NCI-H748 treated with DMSO at 0.1 percent for 48 hours (cell line): ENCODE measurements at places on chromosomes 5 and 9.

- DNase-seq = no peak
Measured at GRCh38 chr5:159884917-159885620, 31.2 kb upstream of the ADRA1B start.

- no peak for DNase-seq
Measured at GRCh38 chr9:135256581-135257354, 169.3 kb downstream of the OLFM1 start.

DNA sequence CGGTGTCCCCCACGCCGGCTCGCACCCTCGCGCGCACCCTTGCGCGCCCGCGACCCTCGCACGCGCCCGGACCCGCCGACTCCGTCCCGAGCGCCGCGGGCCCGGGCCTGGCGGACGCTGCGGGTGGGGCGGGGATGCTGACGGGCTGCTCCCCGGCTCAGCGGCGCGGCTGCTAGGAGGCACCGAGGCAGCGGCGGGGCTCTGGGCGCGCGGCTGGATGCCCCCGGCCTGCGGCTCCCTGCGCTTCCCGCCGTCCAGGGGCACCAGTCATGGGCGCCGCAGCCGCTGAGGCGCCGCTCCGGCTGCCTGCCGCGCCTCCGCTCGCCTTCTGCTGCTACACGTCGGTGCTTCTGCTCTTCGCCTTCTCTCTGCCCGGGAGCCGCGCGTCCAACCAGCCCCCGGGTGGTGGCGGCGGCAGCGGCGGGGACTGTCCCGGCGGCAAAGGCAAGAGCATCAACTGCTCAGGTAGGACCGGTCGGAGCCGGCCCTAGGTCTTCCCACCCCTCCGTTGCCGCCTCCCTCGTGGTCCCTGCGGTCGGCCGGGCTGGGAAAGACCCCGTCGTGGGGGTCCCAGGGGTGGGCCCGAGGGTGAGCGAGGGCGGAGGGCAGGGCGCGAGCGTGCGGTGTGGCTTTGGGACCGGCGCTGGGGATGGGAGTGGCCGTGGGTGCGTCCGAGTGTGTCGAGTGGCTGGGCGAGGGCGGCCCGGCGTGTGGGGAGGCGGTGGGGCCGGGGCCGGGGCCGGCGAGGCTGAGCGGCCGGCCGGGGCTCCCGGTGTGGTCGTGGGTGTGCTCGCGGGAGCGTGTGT lies 530 bp downstream of the TMEFF1 start:
- DNase-seq = no peak

DNA sequence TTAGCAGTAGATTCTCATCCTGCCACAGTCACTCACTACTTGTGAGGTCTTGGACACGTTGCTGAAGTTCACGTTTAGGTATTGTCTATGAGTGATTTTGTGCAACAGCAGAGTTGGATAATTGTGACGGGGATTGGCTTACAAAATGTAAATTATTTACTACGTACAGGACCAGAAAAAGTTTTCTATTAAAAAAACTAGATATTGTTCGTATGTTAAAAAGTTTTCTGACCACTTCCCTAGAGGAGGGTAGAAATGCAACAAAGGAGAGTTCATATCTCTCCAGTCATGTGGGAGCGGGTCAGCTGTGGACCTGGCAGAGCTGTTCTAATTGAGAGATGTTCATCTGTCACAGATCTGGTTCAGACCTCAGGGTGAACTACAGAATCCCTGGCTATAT lies 976.1 kb upstream of the NUDT12 start:
- DNase-seq = no peak

DNA sequence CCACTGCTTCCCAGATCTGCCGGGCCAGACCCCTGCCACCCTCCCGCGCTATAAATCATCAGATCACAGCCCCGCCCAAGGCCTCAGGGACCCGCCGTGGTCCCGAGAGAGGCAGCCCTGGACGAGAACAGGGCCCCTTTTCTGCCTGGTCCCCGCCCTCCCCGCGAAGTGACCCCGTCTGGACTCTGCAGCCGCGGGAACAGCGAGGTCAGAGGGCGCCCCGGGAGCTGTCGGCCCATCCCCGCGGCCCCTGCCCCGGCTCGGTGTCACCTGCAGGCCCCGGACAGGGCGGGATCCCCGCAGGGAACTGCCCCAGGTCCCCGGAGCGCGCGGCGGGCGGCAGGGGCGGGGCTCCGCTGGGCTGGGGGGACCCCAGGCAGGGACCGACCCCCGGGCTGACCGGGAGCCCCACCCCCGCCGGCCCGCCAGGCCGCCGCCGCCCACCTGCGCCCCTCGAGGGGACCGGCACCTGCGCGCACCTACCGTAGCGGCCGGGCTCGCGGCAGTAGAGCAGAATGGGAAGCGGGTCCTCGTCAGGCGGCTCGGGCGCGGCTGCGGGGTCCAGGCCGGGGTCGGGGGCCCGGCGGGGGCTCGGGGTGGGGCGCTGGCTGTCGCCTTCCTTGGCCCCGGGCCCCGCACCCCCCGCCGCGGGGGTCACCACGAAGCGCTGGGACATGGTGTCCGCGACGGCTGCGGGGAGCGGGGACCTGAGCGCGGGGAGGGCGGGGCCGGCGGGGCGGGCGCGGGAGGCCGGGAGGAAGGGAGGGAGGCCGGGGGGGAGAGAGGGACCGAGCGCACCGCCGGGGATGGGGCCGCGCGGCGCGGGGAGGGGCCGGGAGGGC lies 43.5 kb upstream of the SLC12A7 start:
- DNase-seq = no peak

GRCh38 chr5:32360906-32361305 lies 48.2 kb upstream of the MTMR12 start:
- DNase-seq = no peak

DNA sequence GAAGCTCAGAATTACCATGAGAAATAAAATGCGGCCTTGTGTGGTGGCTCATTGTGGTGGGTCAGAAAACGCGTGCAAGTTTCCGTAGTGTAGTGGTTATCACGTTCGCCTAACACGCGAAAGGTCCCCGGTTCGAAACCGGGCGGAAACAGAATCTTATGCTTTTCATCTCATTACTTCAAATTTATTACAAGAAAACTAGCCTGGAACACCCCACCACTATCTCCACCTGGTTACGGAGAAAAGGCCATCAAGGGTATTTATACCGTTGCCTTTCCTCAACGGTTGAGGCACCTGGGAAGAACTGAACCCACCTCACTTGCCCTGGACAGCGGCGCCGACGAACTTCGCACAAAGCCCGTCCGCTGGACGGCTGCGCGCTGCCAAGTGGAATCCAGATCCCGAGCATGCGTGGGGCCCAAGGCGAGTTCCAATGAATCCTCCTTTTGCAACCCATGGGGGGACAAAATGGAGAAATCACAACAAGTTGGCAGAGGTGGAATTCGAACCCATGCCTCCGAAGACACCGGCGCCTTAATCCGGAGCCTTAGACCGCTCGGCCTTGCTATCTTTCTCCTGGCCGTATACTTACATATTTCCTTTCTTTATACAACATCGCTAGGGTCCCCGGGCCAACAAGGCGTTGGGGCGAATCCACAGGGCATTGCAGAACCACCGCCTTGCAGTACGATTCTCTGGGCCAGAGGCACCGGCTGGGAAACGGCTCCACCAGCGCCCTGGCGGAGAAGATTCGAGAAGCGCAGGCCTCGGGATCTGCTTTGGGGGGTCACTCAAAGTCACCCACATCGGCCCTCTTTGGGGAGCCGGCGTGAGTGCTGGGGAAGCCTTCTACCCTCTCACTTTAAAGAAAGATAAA lies 16.9 kb downstream of the OR2V2 start:
- no peak for DNase-seq

- no peak for DNase-seq
Measured at GRCh38 chr9:94846739-94847138, 120.2 kb downstream of the AOPEP start.

DNA sequence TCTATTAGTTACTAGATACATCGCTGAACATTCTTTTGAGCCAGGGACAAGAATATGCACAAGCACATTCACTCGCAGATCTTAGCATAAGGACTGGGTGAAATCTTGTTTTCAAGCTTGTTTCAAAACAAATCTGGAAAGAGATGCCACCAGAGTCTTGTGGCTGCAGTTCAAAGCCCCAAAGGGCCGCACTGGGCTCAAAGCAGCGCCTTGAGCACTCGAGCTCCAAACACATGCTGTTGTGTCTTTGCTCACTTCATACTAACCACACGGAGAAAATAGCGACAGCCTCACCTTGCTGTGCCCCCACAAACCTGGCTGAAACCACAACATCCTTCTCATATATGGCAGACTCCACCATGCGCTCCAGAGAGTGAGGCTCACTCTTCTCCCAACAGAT lies 34.2 kb upstream of the IL7R start:
- no peak for DNase-seq

- no peak for DNase-seq
Measured at GRCh38 chr9:132969783-132970182, 8.7 kb upstream of the GFI1B start.

DNA sequence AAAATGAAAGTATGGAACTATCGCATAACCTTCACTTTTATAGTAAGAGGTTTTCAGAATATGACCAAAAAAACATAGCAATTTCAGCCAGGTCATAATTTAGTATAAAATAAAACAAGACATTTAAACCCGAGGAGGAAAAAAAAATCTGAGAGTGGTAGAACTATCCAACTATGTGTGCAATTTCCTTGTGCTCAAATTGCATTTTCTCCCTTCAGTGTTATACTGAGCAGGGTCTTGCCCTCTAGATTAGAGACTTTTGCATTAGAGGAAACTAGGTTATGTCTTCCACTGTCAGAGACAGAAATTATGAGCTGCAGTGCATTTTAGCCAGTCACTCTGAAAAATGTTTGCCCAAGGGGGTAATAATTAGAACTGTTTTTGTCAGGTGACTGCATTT lies 330.6 kb downstream of the NR2F1-AS1 start:
- DNase-seq = no peak

DNA sequence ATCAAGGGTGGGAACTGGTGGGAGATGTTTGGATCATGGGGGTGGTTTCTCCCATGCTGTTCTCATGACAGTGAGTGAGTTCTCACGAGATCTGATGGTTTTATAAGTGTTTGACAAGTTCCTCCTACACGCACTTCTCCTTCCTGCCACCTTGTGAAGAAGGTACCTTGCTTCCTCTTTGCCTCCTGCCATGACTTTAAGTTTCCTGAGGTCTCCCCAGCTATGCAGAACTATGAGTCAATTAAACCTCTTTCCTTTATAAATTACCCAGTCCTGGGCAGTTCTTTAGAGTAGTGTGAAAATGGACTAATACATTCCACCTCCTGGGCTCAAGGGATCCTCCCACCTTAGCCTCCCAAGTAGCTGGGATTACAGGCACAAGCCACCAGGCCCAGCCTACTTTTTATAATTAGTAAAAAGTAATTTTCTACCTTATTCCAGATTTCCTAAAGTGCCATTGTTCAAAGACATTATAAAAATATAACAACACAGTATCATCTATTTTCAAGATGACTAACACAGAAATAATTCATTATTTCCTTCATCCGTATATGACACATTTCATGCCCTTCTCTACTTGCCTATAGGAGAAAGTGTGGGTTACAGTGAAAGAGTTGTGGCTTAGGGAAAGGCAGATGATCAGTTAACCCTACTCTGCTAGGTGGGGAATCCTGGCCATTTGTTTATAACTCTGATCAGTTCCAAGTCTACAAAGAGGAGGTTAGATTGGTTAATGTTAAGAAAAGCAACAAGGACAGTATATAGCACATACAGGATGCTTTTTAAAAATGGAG lies 99.9 kb downstream of the TTC39B start:
- DNase-seq = no peak

GRCh38 chr9:126756876-126757415 lies 47.9 kb upstream of the ZBTB43 start:
- DNase-seq = peak; percentile 40

DNA sequence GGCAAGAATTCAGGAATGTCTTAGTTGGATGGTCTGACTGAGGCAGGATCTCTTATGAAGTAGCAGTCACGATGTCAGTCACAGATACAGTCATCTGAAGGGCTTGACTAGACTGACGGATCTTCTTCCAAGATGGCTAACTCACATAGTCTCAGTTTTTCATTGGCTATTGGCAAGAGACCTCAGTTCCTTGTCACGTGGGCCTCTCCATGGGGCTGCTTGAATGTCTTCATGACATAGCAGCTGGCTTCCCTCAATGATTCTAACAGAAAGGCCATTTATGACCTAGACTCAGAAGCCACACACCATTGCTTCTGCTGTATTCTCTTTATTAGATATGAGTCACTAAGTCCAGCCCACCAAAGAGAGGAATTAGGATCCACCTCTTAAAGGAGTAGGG lies 4.7 kb downstream of the APC start:
- DNase-seq = no peak

- no peak for DNase-seq
Measured at GRCh38 chr5:56330167-56330566, 97.0 kb upstream of the ANKRD55 start.

GRCh38 chr5:57989378-57989777 lies 470.5 kb downstream of the PLK2 start:
- DNase-seq = no peak

GRCh38 chr5:96919754-96920197 lies 16.1 kb upstream of the LNPEP start:
- DNase-seq = no peak

DNA sequence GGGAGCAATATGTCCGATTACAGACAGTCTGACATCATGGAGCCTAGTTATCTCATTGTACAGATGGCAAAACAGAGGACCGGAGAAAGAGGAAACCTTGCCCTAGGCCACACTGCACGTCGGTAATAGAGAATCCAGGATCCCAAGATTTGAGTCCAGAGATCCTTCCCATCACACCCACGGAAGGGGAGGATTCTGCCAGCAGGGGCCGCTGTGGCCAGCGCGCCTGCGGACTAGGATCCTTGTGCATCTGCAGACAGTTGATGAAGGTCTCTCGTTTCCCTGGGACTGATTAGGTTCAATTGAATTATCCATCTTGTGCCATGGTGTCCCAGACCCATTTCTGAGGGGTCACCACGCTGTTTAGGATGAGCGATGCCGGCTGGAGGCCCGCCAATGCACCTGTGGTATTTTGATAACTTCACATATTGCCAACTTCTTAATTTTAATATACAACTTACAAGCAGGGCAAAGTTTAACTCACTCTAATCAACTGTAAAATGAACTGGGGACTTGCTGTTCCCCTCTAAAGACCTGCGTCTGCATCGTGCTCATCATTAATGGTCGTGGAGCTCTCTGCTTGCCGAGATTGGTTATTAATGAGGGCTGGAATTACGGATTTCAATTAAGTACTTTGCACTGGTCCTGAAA lies 592.7 kb upstream of the BRINP1 start:
- peak; percentile 10 for DNase-seq

DNA sequence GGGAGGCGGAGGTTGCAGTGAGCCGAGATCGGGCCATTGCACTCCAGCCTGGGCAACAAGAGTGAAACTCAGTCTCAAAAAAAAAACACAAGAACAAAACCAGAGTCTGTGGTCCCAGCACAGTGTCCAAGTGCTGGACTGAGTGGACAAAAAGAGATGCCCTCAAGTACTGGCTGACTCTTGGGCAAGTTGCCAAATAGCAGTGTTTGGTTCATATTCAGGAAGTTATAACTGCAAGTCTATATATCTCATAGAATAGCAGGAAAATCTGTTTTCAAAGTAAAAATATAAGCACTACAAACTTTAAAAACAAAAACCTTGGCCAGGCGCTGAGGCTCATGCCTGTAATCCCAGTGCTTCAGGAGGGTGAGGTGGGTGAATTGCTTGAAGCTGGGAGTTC lies 7.3 kb downstream of the HABP4 start:
- DNase-seq = no peak

- DNase-seq = no peak
Measured at GRCh38 chr9:82404881-82405280, 416.3 kb downstream of the SPATA31D1 start.
